ENCODE measurements at places on chromosomes 3 and 15.

DNA sequence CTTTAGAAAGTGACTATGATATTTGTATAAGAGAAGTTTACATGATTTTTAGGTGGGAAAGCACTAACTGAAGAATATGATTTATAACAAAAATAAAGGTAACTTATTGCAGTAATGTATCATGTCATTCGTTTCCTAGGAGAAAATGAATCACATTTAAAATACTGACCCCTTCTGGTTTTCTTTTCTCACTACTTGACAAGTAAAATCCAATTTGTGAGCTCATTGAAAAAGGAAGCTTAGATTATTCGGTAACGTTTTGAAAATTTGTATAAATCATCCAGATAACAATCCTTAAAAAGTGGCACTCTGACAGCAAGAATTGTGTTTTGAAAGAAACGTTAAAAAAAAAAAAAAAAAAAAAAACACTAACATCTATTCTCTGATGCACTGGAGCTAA lies 39.0 kb downstream of the NSUN3 start:
- no peak for DNase-seq

- DNase-seq, result no peak
These were observed 78.8 kb upstream of the CNTN3 start for GRCh38 chr3:74693251-74693650.

- no peak for DNase-seq
These were observed 33.2 kb downstream of the GOLGA8S start for GRCh38 chr15:23387621-23388190.

- DNase-seq, result no peak
These were observed 139.4 kb downstream of the RPLP1 start for GRCh38 chr15:69591905-69592508.

DNA sequence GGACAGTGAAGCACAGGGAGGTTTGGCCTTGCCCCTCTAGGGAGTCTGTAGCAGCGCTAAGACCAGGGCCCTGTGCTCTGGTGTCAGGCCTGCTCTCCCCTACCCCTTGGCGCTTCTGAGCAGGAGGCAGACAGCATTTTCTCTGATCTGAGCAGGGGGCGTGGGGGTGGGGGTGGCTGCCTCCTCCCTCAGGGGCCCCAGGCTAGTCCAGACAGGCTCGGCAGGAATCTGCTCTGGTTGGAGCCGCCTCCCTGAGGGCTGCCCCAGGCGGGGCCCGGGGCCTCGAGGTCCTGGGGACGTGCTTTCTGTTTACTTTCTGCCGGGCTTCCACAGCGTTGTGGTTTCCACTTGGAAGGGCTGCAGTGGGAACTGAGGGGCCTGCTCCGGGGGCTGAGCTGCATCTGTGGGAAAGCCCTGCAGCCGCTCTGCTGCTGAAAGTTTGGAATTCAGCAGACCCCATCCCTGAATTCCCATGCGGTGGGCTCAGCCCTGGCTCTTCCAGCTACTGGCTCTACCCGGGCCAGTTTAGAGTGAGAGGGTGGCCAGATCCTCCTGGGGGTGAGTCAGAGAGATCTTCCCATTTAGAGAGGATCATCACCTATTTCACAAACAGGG lies 105.4 kb downstream of the LINGO1 start:
- DNase-seq, result no peak

GRCh38 chr15:45529613-45530012 lies 7.1 kb upstream of the SLC30A4 start:
- no peak for DNase-seq

DNA sequence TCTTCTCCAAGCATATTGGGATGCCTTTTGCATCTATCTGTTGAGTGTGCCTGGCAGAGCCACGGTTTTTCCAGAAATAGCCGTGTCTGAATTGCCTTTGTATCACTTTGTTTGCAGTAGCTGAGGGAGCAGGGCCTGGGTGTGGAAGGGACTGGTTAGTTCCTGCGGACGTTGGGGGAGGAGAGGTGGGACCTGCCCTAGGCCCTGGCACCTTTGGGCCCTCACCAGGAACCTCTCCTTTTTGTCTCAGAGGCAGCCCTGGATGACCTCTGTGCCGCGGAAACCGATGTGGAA lies 18.6 kb downstream of the ATRIP start:
- DNase-seq, result no peak

DNA sequence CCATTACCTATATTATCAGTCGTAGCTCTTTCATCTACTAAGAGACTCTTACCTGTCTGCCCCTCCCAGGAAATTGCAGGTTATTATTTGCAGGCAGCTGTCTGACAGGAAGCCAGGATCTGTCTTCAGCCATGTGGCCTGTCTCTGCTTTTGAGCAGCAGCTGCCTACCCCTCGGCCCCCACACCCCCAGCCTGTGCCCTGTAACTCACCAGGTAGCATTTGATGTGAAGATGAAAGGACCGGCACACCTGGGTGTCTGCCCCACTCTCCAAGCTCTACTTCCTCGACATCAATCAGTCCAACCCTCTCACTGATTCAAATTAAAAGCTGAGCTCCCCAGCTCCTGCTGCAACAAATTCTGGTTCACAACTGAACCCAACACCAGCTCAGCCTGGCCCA lies 197.2 kb upstream of the CTNNB1 start:
- DNase-seq, result no peak

- DNase-seq, result no peak
These were observed 449.6 kb upstream of the TGFBR2 start for GRCh38 chr3:30156586-30157498.

GRCh38 chr15:59280855-59281254 lies 74.2 kb downstream of the LDHAL6B start:
- no peak for DNase-seq

DNA sequence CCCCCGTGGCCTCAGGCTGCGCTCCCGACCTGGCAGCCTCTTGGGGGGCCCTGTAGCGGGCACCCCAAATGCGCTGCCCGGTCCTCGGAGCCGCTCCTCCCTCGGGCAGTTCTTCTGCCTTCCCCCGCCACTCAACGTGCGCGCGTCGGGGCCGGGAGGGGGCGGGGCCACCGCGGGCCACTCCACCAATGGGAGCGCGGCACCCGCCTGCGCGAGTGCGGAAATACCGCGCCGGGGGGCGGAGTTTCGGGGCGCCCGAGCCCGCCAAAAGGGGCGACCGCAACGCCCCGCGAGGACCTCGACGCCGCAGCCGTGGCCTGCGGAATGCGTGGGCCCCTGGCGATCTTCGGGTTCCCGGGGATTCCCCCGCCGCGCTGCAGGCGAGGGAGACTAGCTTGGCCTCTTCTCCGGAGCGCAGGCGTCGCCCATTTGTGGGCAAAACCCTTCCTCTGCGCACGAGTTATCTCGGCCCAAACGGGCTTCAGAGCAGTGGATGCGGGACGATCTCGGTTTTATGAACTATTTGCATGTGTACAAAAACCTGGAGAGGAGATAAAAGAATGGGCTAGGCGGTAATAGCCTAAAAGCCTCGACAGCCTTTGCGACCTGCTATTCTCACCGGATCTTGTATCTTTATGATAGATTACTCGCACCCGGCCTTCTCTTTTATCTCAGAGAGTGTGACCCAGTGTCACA lies at the start of gene TASOR:
Gene TASOR, minus strand, starts transcription at position 144 of the 696 bp plus-strand sequence. CDS start 259 bp downstream, outside the sequence.
- peak; percentile 79 for DNase-seq

GRCh38 chr3:29156086-29156715 lies 124.7 kb upstream of the RBMS3 start:
- no peak for DNase-seq

GRCh38 chr3:108779496-108779895 lies 22.3 kb upstream of the RETNLB start:
- no peak for DNase-seq

DNA sequence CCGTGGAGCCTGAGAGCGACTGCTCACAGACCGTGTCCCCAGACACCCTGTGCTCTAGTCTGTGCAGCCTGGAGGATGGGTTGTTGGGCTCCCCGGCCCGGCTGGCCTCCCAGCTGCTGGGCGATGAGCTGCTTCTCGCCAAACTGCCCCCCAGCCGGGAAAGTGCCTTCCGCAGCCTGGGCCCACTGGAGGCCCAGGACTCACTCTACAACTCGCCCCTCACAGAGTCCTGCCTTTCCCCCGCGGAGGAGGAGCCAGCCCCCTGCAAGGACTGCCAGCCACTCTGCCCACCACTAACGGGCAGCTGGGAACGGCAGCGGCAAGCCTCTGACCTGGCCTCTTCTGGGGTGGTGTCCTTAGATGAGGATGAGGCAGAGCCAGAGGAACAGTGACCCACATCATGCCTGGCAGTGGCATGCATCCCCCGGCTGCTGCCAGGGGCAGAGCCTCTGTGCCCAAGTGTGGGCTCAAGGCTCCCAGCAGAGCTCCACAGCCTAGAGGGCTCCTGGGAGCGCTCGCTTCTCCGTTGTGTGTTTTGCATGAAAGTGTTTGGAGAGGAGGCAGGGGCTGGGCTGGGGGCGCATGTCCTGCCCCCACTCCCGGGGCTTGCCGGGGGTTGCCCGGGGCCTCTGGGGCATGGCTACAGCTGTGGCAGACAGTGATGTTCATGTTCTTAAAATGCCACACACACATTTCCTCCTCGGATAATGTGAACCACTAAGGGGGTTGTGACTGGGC lies 7.3 kb downstream of the FAM131A start:
- no peak for DNase-seq

GRCh38 chr3:128579927-128580326 lies 70.7 kb downstream of the RPN1 start:
- no peak for DNase-seq

GRCh38 chr3:187812496-187812895 lies 67.2 kb upstream of the BCL6 start:
- no peak for DNase-seq

- DNase-seq, result peak; percentile 91
These were observed at the start of gene TMF1 for GRCh38 chr3:69051756-69052471. TMF1 (minus strand) TSS chr3:69052333; CDS start chr3:69052086, 247 bp downstream.

- no peak for DNase-seq
These were observed 14.2 kb downstream of the AMOTL2 start for GRCh38 chr3:134360046-134360445.

- no peak for DNase-seq
These were observed 944 bp downstream of the SLITRK3 start for GRCh38 chr3:165195241-165195639.

- DNase-seq, result no peak
These were observed 124.4 kb upstream of the GAP43 start for GRCh38 chr3:115498898-115499297.

GRCh38 chr15:88288206-88288605 lies 31.7 kb upstream of the NTRK3 start:
- no peak for DNase-seq

GRCh38 chr3:111695636-111696117 lies 100.5 kb upstream of the ZBED2 start:
- no peak for DNase-seq

GRCh38 chr15:54990793-54991192 lies 205.9 kb downstream of the RSL24D1 start:
- DNase-seq, result no peak

DNA sequence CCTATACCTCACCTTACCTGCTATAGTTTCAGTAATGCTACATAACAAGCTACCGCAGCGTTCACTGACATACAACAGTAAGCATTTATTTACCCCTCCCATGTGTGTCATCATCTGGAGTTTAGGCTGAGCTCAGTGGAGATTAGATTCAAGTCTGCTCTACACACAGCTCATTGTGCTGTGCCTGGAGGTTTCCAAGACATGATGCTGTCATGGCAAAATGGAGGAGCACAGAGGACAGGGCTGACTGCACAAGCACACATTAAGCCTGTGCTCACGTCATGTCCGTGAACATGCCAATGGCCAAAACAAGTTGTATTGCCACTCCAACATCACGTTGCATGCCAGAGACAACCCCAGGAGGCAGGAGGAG lies 333.8 kb upstream of the TRIM42 start:
- DNase-seq, result no peak

- DNase-seq, result no peak
These were observed 83.4 kb downstream of the IL1RAP start for GRCh38 chr3:190597291-190597690.

DNA sequence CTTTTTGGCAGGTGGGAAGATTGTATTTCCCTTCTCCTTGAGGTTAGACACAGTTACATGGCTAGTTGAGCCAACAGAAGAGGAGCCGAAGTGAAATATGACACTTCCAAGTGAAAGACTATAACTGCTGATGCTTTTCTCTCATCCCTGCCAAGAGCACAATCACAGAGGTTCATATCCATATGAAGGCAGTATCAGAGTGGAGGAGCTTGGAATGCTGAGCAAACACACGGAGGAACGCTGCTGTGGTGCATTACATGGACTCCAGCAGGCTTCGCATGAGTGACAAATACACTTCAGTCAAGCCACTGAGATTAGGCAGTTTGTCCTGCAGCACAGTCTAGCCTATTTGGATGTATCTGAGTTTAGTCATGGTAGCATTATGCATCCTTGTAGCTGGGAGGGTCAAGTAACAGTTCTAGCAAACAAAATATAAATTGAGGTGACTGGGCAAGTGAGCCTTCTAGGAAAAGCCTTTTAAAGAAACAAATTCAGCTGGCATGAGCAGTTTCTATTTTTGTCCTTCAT lies 5.4 kb downstream of the IQCF6 start:
- no peak for DNase-seq

DNA sequence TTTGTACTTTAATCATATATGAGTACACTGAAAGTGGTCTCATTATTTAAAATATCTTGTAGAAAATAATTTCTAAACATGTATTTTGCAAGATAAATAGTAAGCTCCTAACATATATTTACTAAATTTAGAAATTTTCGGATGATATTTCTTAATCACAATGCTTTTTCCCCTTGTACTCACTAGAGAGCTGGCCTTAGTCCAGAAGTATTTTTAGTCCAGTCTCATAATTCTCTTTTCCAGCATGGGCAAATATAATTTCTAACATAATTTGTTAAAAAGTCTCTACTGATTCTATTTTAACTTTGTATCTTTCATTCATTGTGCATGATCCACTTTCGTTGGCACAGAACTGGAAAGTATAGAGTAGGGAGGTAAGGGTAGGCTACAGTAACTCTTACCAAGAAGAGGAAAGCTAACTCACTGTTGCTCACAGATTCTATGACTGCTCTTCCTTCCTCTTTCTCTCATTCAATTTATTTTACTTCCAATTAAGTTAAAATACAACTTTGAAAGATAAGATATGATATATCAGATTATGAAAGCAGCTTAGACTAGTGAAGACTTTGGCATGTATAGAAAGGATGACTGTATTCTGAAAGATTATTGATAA lies 39.3 kb downstream of the FGF7 start:
- no peak for DNase-seq

GRCh38 chr15:68843425-68844311 lies 23.0 kb upstream of the ANP32A start:
- DNase-seq, result peak; percentile 14

DNA sequence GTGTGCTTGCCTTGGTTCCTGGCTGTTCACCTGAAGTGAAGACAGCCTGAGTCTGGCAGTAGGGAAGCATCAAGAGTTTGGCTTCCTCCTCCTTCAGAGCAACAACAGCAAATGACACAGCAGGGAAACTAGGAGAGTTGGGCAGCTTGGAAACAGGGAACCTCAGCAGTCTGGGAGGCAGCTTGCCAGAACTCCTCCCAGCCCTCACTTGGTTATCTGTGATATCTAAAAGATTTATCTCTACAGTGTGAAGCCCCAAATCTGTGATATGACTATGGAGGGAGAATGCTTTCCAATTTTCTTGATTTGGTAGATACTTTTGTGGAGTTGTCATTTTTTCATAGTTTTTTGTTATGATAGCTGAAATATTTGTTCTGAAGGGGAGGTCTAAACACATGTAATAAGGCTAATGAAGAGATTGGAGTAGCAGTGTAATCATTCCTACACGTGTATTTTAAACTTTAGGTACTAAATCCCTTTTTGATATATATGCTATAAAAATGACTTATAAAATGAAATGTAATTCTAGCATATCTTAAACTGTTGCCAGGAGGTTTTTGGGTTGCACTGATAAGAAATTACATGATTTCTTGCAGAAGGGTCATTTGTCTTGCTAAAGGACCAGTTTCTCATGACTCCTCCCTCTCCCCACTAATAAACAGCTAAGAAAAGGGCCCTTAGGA lies 20.8 kb downstream of the UBE2E1 start:
- DNase-seq, result no peak

GRCh38 chr3:121660356-121661171 lies at the start of gene HCLS1:
HCLS1 (minus strand) TSS chr3:121660903; CDS start chr3:121658347, 2,556 bp downstream.
- DNase-seq, result peak; percentile 50
